ENCODE measurements at places on chromosomes 3 and 15.

- DNase-seq, result peak; percentile 16
These were observed 88.6 kb upstream of the ZNF280D start for GRCh38 chr15:56821721-56822425.

DNA sequence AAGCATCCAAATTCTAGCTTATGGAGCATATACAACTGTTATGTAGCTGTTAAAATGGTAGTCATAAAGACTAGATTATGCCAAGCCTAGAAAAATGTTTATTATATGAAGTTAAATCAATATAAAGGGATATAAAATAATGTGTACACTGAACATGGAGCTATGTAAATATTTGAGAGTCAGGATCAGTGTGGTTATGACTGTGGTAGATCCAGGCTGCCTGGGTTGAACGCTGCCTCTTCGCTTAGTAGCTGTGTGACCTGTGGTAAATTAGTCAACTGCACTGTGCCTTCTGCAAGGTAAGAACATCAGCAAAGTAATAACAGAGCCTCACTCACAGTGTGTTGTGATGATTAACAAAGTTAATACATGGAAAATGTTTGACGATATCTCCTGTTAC is 212.2 kb downstream of the RBMS3 start:
- no peak for DNase-seq

GRCh38 chr3:41148478-41148877 is 50.8 kb upstream of the CTNNB1 start:
- no peak for DNase-seq

DNA sequence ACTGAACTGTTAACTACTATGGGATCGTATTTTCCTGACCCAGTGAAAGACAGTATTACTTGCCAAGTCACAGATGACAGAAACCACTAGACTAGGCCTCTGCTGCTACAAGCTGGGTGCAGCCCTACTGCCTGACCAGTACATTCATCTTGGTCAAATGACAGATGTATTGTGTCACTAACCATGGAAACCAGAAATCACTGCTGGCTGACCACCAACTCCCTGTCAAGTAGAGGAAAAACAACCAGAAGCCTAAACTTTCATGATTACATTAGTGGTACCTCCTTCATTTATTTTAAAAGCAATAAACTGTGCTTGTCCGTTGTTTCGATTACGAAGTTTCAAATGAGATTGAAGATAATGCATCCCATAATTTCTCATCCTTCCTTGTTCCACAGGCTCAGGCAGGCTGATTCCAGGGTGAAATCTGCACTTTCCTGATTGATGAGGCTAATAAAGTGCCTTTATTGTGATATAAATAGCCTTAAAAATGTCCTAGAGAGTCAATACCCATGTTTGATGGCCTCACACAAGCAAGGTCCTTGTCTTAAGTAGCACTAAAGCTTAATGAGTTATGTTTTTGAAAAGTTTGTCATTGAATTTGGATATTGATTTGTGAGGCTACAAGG is 309.7 kb downstream of the LSAMP start:
- peak; percentile 8 for DNase-seq

Measured in epithelial cell of prostate (primary cell).